ENCODE measurements at places on chromosomes 2 and 18. TPM values are rescaled to one million over a fixed set of nuclear protein-coding genes. Genes with fewer than 3 reads are reported as not detected.

Gene DARS1
- total RNA-seq: 90.2 TPM

Gene EML6
- total RNA-seq: 3.2 TPM

Gene TGFA
- total RNA-seq: 0.49 TPM

Gene IL18RAP
- not detected for total RNA-seq

Gene C2orf66
- under 0.01 TPM for total RNA-seq

Gene SERPINB13
- not detected for total RNA-seq

Gene FAM110C
- under 0.01 TPM for total RNA-seq

Gene FBXO36
- total RNA-seq: 4.7 TPM

Gene ABCG8
- not detected for total RNA-seq

Gene PNKD
- 18.1 TPM for total RNA-seq

Gene FZD7
- total RNA-seq: 21.3 TPM

Gene BARD1
- 53.9 TPM for total RNA-seq

Gene BMP10
- not detected for total RNA-seq

Gene VIL1
- under 0.01 TPM for total RNA-seq

Gene GPR55
- total RNA-seq: not detected

Data from hair follicle dermal papilla cell (primary cell).